ENCODE measurements at places on chromosomes 6 and 20.

DNA sequence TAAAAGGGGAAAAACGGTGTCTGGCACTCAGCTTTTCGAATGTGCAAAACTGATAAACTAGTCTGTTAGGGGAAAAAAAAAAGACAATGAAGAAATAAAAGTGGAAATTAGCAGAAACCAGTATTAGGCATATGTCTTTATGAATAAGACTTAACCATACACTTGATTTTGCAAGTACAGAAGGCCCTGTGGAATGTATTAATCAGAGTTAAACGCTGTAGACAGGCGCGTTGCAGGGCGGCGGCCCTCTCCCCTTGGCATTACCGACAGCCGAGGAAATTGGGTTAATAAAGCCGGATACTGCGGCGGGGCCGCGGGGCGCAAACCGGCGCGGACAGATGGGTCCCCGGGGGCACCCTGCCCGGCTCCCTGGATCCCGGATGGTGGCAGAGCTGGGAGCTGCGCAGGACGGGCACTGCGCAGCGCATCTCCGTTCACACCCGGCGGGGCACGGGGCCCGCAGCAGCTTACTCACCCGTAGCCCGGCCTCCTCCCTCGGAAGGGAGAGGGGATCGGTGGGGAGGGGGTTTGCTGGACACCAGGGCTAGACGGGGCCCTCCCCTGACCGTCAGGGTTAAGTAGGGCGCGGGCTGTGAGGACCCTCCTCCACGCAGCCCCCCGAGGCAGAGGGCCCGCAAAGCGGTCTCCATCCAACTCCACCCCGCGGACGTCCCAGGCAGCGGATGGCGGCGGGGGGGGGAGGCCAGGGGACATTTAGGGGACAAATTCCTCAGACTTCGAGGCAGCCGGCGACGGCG is 2.0 kb downstream of the BHLHE23 start:
- no peak for DNase-seq

DNA sequence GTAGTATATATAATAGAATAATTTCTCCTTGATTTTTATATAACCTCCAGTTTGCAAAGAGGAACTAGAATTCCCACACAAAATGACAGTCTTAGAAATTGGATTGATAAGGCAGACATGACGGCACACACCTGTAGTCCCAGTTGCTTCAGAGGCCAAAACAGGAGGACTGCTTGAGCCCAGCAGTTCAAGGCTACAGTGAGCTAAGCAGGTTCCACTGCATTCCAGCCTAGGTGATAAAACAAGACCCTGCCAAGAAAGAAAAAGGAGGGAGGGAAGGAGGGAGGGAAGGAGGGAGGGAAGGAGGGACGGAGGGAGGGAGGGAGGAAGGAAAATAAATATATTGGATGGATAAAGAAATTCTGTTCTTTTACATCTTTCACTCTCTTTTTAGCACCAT is 77.6 kb upstream of the SASH1 start:
- no peak for DNase-seq

DNA sequence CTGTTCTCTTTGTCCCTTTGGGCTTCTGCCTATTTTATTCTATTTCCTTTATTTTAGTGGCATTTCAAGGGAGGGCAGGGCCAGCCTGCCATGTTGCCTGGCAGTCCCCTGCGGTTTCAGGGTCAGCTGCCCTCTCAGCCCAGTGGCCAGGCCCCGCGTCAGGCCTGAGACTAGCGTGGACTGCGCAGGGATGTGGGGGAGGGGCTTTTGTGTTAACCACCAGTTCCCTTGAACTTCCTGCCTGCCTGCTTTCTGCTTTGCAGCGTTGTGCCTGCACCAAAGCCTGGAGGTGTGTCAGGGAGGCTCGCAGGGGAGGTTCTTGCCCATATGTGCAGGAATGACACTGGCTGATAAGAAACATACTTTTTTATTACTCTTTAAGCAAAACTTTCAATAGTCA is 157.6 kb downstream of the SLC35B3 start:
- DNase-seq, result no peak

DNA sequence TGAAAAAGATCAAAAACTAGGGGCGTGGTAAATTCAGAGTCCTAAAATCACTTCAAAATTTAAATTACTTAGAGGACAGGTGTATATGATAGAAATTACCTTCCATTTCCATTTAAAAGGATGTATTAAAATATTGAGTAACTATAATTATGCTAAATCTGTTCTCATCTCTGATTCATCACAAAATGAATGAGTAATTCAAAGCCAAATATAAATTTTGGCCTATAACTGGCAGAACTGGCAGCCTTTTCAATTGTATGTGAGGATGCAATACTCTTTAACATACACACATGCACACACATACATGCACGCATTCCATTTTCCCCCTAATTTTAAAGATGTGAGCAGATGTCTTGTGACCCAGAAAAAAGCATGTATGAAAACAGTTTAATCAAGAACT is 194.6 kb downstream of the EPM2A start:
- DNase-seq, result no peak

DNA sequence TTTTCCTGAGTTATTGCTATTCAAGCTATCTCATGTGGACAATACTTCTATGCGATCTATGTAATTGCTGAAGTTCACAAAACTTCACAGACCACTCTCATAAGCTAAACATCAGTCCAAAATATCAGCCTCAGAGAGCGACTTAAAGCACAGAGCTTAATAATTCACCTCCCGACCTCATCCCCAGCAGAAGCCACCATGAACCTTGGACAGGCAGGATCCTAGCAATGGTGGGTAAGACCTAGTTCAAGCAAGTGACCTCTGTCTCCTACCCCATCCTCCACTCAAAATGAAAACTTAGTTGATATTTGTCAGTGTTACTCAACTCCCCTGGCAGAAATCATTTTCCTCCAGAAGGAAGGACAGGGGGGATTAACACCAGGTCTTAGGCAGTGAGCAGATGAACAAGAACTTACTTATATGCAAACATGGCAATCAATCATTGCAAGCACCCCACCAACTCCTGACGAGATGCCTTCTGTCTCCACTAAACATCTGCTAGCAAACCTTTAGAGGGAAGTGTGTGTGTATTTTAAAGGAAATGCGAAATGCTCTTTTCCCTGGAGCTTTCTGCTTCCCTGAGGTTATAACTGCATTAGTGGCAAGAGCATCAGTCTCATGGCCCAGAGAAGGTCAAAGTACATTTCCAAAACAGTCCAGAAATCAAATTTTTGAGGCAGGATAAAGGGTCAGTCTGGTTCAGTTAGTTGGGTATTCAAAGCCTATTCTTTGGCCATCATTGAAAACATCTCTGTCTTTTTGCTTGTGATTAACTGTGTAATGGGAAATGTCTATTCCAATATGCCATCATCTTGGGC is 90.0 kb downstream of the SLC22A23 start:
- no peak for DNase-seq

- DNase-seq, result no peak
These were observed 4.8 kb downstream of the ZCCHC3 start for GRCh38 chr20:301886-302848.

- no peak for DNase-seq
These were observed 263.2 kb upstream of the PLN start for GRCh38 chr6:118284736-118285360.
